ENCODE measurements at places on chromosomes 4 and X.
A peak's percentile ranks its signal among the peaks of the same experiment; 100 is the strongest.

DNA sequence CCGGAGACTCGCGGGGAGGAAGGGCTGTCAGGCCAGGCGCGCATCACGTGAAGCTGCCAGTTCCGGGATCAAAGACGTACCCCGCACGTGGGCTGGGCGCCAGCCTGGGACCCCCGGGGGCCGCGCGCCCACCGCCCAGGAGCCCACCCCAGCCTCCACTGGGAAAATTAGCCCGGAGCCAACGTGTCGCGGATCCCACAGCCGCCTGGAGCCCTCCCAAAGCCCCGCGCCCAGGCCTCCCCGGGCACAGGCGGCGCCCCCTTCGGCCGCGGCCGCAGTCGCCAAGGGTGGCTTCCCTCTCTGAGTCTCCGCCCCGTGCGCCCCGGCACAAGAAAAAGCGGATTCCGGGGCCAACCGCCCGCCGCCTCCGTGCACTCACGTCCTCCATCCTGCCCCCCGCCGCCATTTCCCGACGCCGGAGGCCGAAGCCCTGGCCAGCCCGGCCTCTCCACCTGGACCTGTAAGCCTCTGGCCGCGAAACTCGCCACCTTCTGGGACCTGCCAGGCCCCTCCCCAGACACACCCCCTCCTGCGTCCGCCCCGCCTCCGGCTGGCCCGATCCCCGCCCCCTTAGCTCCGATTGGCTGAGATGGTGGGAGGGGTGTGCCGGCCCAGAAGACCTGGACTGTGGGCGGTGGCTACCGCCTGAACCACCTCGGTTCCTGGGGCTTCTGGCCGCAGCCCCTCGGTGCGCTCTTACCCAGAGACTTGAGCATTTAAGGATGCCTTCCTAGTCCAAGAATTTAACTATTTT is at the start of gene TMEM192:
Gene TMEM192 (minus strand): TSS at position 493 of the 754 bp plus-strand sequence. CDS start 87 bp downstream, at position 406.
- peak; percentile 96 for DNase-seq
- peaks cover 16% of the 10 kb centered on the region for H3K4me1 ChIP-seq
- H3K27ac ChIP-seq = peak within 1 kb of the TSS; percentile 91
- H3K36me3 ChIP-seq = no peaks in the 10 kb centered on the region
- peak within 1 kb of the TSS; percentile 94 for H3K4me3 ChIP-seq
- no peaks in the 10 kb centered on the region for H3K27me3 ChIP-seq

DNA sequence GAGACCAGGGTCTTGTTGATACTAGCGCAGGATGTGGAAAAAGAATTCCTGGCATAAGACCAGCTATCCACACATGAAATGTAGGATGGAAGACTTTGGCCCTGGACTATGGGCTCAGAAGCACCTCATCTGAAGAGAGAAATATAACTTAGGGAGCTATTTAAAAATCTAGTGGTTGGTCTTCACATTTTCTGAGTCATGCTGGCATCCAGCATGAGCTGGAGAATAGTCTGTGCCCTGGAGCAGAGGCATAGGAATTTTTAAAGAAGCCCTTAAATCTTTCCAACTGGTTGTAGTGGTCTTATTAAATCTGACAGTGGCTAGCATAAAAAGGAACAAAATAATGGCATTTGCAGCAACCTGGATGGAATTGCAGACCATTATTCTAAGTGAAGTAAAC is 86.3 kb downstream of the SMARCA5 start:
- H3K36me3 ChIP-seq = no peaks in the 10 kb centered on the region
- DNase-seq = no peak
- H3K27ac ChIP-seq = no peak overlapping the region
- H3K27me3 ChIP-seq = no peaks in the 10 kb centered on the region

- H3K4me3 ChIP-seq = no peak overlapping the region
- H3K27me3 ChIP-seq = no peaks in the 10 kb centered on the region
- H3K27ac ChIP-seq = no peak overlapping the region
- peaks cover 5% of the 10 kb centered on the region for H3K4me1 ChIP-seq
Observed at GRCh38 chr4:151114986-151115385, 15.6 kb downstream of the RPS3A start.

DNA sequence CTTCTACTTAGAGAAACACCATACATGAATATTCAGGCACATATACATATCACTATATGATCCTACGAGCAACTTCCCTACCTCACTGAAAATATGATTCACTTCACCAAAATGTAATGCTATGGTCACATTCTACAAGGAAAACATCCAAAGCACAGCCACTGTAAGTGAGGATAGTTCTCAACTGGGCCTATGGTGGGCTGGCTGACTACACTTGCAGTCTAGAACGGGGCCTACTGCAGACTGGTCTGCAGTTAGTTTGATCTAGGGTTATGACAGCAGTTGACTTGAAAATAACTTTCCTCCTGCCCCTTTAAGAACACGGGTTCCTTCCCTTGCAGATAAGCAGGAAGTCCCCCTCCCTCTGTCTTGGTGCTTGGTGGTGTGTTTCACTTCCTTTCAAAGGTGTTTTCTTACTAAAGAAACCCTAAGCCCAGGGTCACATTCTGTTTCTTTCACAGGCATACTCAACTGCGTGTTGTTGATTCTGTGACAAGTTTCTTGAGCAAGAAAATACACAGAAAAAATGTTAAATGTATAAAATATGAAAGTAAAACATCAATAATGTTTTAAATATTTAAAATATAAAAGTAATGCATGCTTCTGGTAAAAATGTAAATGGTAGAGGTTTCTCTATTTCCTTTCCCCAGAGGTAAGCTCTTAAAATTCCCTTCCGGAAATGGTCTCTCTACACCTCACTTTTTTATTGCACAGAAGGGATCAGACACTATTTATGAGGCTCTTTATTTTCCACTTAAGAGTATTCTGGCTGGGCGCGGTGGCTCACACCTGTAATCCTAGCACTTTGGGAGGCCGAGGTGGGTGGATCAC is 18.0 kb upstream of the TMSB4X start:
- peak overlapping the region; percentile 69 for H3K27ac ChIP-seq
- no peak overlapping the region for H3K4me3 ChIP-seq
- no peaks in the 10 kb centered on the region for H3K27me3 ChIP-seq
- H3K4me1 ChIP-seq = peaks cover 14% of the 10 kb centered on the region
- DNase-seq = no peak
- H3K36me3 ChIP-seq = no peaks in the 10 kb centered on the region

DNA sequence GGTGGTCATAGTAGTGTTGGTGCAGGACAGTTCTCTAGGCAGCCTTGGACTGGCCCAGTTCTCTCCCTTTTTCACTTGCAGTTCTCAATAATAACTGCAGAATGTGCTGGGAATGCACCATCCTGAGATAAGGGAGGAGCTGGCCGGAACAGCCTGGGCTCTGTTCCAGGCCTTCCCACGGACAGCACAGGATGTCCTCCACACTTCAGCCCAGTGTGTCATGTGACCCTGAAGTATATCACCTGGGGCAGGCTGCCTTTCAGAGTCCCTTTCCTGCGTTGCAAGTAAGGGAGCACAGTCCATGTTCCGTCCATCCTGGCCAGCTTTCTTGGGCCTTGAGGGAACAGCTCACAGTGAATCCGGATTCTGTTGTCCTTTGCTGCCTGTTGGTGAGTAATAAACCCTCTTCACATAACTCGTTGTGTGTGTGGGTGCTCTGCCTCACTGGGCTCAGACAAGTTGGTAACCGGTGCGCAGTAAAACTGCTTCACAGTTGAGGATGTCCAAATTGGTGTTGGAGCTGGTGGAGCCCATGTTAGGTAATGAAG is 32.3 kb upstream of the BBS12 start:
- DNase-seq = no peak
- H3K4me1 ChIP-seq = no peaks in the 10 kb centered on the region
- H3K27ac ChIP-seq = no peak overlapping the region
- H3K4me3 ChIP-seq = no peak overlapping the region
- H3K36me3 ChIP-seq = no peaks in the 10 kb centered on the region
- H3K27me3 ChIP-seq = no peaks in the 10 kb centered on the region

DNA sequence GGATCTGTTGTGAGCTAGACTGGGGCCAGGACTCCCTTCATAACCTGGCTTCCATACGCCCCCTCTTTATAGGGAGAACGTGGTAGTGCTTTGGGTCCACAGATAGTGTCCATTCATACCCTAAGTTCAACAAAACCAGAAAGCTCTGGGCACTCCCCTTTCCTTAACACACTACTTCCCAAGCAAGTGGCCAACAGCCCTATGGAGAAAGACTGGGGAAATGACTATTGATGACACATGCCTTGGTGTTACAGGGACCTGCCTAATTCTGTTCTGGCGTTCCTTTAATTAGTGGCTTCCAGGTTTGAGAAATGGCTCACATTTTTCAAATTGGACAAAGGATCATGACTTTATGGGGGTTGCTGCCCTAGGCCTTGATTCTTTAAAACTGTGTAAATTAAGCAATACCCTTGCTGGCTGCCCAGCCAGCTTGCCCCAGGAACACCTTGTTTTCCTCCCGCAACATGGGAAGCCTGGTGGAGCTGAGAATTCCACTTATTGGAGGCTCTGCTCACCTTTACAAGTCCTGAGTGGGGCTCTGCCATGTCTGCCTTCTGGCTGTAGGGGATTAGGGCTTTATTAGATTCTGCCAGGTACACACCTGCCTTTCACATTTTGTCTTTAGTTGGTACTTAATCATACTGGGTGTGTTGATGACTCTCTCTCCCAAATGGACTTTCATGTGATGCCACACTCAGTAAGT is 61.1 kb downstream of the RGS12 start:
- H3K4me1 ChIP-seq = no peaks in the 10 kb centered on the region
- H3K36me3 ChIP-seq = no peaks in the 10 kb centered on the region

- H3K36me3 ChIP-seq = no peaks in the 10 kb centered on the region
- no peak overlapping the region for H3K27ac ChIP-seq
- no peak for DNase-seq
- no peaks in the 10 kb centered on the region for H3K27me3 ChIP-seq
- H3K4me3 ChIP-seq = no peak overlapping the region
- no peaks in the 10 kb centered on the region for H3K4me1 ChIP-seq
Observed at GRCh38 chrX:37420185-37420584, 71.0 kb downstream of the PRRG1 start.

- DNase-seq = no peak
- H3K36me3 ChIP-seq = no peaks in the 10 kb centered on the region
- H3K4me3 ChIP-seq = no peak overlapping the region
- no peaks in the 10 kb centered on the region for H3K27me3 ChIP-seq
- no peak overlapping the region for H3K27ac ChIP-seq
Observed at GRCh38 chr4:54390670-54391069, 161.6 kb downstream of the PDGFRA start.

DNA sequence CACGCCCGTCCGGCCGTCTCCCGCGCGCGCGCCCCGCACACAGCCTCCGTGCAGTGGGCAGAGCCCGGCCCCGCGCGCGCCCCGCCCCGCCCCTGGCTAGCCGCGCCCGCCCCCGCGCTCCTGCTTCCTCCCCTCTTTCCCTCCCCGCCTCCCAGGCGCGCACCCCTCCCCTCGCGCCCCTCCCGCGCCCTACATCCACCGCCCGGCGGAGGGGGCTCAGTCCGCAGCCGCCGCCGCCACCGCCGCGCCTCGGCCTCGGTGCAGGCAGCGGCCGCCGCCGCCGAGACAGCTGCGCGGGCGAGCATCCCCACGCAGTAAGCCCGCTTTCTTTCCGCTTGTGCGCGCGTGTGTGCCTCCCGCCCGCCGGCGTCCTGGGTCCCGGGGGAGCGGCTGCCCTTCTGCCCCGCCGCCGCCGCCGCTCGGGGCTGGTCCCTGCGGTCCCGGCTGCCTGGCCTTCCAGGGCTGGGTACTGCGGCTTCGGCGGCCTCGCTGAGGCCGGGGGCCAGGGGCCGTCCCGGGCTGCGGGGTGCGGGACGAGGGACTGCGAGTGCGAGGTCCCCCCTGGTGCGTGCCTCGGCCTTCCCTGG is at the start of gene FHL1:
Gene FHL1 (plus strand): TSS at position 219 of the 587 bp plus-strand sequence.
- no peaks in the 10 kb centered on the region for H3K36me3 ChIP-seq
- peaks cover 7% of the 10 kb centered on the region for H3K4me1 ChIP-seq
- H3K27ac ChIP-seq = peak within 1 kb of the TSS; percentile 75
- peak within 1 kb of the TSS; percentile 70 for H3K4me3 ChIP-seq
- no peaks in the 10 kb centered on the region for H3K27me3 ChIP-seq
- DNase-seq = no peak

DNA sequence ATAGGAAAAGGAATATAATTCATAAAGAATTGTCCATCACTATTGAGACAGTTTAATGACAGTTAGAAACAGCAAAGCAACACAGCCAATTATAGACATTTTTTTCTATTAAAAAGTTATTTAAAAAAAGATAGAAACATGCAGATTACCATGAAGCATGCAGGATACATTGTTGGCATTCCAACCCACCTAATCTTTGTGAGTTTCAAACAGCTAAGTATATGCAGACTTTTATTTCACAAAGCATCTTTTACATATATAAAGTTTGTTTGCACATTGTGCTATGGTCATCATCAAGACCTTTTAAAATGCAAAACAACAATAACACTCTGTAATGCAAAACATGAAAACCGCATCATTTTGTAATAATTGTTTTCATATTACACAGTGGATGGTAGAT is 125.9 kb upstream of the ETNPPL start:
- H3K27me3 ChIP-seq = no peaks in the 10 kb centered on the region
- no peak overlapping the region for H3K4me3 ChIP-seq
- no peaks in the 10 kb centered on the region for H3K4me1 ChIP-seq
- H3K36me3 ChIP-seq = no peaks in the 10 kb centered on the region

GRCh38 chr4:168584321-168584771 is 87.5 kb downstream of the PALLD start:
- H3K4me1 ChIP-seq = peaks cover 38% of the 10 kb centered on the region
- no peaks in the 10 kb centered on the region for H3K27me3 ChIP-seq
- DNase-seq = no peak
- H3K36me3 ChIP-seq = no peaks in the 10 kb centered on the region

GRCh38 chr4:26296021-26296420 is 24.8 kb upstream of the RBPJ start:
- H3K27me3 ChIP-seq = no peaks in the 10 kb centered on the region
- no peaks in the 10 kb centered on the region for H3K4me1 ChIP-seq
- no peak overlapping the region for H3K27ac ChIP-seq

- H3K27me3 ChIP-seq = no peaks in the 10 kb centered on the region
- peaks cover 9% of the 10 kb centered on the region for H3K36me3 ChIP-seq
- no peak overlapping the region for H3K27ac ChIP-seq
- H3K4me3 ChIP-seq = no peak overlapping the region
- no peak for DNase-seq
- H3K4me1 ChIP-seq = peaks cover 6% of the 10 kb centered on the region
Observed at GRCh38 chrX:65745992-65746391, 78.5 kb downstream of the MSN start.

- no peak overlapping the region for H3K4me3 ChIP-seq
- H3K4me1 ChIP-seq = no peaks in the 10 kb centered on the region
- no peak for DNase-seq
- H3K27me3 ChIP-seq = no peaks in the 10 kb centered on the region
Observed at GRCh38 chrX:4094926-4095325, 381.5 kb upstream of the PRKX start.

Data from suprapubic skin (tissue), 4 donors.